Stimulated activated CD8-positive, alpha-beta memory T cell treated with anti-CD3 and anti-CD28 coated beads, Interleukin-4, amount 100 ng/mL, for 48 hours (primary cell): ENCODE measurements at places on chromosomes 16 and 17.

DNA sequence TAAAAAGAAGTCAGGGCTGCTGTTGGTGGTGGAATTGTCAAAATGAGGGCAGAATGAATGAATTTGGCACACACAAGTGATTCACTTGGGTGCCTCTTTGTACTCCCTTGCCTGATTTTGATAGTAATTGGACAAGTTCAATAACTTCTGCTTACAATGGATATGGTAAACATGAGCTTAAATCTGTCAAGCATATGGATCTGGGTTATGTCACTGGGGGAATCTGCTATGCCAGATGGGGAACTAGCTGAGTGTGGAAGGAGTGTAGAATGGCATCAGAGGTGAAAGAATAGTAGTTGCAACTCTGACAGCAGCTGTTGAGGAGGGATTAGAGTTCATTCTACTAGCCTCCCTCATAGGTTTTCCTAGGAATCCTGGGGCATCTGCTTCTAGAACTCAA is 724.2 kb upstream of the CDH8 start:
- DNase-seq = no peak

DNA sequence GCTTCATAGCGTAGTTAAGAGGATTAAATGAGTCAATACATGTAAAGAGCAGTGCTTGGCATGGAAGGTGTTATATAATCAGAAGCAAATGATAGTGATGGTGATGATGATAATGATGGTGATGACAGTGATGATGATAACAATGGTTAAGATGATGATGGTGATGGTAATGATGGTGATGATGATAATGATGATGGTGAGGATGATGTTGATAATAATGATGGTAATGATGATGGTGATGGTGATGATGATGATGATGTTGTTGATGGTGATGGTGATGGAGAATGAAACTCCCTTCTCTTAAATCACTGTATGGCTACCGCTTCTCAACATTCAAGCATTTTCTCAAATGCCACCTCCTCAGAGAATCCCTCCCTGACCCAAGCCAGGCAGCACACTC is 190.5 kb downstream of the TMEM132E start:
- DNase-seq = no peak

DNA sequence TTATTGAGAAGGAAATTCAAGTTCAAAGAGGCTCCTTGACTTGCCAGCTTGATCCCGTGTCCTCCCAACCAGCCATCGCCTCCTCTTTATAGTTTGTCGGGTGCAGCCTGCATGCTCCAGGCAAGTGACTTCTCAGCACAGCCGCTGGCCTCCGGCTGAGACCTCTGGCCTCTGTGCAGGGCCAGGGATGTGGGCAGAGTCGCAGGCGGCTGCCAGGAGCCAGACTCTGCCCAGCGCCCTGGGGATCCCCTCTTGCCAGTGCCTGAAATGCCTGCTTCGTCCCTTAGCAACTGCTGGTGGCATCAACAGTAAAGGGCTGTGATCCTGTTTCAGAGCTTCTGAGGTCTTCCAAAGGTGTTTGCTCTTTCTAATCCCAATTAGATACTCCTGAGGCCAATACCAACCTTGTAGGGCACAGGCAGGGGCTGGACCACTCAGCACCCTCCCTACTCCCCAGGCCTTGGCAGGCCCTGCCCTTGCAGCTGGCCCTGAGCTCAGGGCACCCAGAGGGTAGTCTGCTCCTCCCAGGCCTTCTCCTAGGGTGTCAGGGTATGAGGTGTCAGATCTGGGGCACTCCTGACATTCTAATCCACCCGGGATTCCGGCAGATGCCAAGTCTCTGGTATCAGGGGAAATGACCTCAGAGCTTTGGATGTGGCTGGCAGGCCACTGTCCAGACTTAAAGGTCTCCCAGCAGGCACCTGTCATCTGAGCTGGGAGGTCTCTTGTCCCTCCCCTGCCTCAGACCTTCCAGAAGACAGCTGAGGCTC is 68.0 kb upstream of the SIAH1 start:
- DNase-seq = no peak

DNA sequence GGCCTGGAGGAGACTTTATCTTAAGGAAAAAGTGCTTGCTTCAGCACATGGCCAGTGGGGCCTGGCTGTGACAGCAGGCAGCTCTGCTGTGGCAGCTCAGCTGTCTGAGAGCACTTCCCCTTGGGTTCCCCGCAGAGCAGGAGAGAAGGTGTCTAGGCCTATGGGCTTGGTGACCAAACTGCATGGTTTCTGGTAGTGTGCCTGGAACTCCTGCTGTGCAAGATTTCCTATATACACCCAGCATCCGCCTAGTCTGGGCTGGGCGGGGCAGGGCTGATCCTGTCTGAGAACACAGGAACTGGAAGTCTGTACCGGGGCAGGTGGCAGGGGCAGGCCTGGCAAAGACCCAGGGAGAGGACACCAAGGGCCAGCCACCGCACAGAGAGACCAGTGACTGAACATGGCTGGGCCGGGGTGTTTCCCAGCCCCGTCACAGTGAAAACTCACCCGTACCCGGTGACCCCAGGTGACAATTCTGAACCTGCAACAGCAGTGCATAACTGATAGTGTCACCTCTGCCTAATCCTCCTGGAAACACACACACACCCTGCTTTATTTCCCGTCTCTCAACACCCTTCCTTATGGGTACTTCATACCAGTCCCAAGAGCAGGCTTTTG is 39.3 kb downstream of the CHD9 start:
- no peak for DNase-seq

DNA sequence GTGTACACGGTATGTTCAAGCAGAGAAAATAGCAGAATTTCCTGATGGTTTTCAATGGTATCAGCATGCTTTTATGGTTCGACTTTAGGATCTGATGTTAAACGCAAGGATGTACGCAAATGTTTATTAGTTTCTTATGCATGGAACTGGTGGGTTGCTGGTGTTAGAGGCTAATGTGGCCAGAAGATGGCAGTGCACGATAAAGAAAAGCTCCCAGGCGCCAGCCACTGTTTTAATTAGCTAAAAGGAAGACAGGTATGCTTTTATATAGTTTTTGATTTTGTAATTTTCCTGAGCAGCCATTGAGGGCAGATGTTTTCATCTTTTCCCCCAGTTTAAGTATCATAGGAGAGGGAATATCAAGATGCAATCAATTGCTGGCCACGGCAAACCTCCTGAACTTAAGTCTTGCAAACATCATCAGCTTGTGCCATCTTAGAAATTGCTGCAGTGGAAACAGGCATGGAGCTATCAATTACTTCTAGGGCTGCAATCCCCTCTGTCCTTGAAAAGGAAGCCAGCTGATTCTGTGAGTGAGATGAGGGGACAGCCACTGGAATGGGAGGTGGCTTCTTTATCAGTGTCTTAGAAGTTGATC is 648.5 kb upstream of the RBFOX1 start:
- no peak for DNase-seq

DNA sequence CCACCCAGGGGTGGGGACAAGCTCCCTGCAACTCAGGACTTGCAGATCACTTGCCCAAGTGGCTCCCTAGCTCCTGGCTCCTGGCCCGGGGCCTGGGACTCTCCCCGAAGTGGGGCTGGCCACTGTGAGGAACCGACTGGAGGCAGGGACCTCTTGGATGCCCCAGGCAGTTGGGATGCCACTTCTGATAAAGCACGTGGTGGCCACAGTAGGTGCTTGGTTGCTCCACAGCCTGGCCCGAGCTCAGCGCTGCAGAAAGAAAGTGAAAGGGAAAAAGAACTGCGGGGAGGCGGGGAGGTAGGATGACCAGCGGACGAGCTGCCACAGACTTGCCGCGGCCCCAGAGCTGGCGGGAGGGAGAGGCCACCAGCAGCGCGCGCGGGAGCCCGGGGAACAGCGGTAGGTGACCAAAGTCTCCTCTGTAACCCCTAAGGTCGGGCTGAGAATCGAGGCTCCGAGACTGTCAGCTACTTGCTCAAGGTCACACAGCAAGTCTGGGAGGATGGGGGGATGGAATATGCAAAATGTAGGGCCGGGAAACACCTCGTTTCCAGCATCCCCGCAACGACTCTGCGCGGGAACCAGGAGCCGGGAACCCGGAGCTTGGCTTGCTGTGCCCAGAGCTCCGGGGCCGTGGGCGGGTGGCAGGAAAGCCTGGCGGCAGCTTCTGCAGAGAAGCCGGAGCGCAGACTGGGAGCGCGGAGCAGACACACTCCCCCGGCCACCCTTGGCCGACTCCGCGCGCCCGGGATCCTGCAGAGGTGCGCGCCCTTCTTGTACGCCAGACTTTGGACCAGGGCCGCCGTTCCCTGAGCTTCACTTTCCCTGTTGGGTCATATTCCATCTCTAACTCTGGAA is 1.9 kb downstream of the CIITA start:
- peak; percentile 53 for DNase-seq

- no peak for DNase-seq
These were observed 690.5 kb upstream of the SOX9 start for GRCh38 chr17:71430281-71430680.

DNA sequence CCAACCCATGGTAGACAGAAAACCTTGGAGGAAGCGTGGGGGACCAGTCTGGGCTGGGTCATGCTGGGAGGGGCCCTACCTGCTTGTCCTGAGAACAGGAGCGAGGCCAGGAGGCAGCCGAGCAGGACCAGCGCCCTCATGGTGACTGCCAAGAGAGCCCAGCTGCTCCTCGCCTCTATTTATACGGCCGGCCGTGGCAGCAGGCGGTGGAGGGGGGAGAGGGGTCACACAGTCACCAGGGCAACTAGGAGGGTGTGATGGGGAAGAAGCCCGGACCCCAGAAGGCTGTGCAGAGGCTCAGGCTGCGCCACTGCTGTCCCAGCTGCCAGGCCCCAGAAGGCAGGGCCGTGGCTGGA is at the start of gene SRL:
TSS of gene SRL (minus strand) at position 153 of the 356 bp plus-strand sequence. CDS start at position 140, 13 bp downstream.
- no peak for DNase-seq

DNA sequence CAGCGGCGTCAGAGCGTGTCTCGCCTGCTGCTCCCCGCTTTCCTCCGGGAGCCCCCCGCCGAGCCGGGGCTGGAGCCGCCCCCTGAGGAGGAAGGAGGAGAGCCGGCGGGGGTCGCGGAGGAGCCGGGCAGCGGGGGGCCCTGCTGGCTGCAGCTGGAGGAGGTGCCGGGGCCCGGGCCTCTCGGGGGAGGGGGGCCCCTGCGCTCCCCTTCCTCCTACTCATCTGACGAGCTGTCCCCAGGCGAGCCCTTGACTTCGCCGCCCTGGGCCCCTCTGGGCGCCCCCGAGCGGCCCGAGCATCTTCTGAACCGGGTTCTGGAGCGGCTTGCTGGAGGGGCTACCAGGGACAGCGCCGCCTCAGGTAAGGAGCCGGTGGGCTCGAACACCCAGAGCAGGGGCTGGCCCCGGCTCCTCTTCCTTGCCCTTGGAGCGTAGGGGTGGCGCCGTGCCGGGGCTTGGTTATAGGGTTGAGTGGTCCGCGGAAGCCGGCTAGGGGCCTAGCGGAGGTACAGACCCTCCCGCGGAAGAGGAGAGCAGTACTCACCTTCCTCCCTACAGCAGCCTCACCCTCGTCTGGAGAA is 841 bp downstream of the RAPGEFL1 start:
- DNase-seq = no peak

DNA sequence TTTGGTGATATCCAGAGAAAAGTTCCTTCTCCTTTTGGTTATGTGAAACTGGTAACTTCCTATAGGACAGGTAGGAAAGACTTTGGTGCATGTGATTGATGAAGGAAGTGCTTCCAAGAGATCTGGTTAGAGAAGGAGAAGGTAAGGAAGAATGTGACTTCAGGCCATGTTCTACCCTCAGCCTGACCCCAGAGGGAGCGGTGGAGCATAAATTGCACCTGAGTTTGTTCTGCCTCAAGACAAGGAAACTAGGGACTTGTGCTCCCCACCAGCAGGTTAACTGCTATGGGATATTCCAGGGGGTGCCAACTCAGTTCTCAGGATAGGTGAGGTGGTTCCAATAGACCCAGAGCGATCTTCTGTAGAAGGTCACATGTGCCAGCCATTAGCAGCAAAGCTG is 299.3 kb upstream of the XYLT1 start:
- DNase-seq = no peak

GRCh38 chr17:17416007-17416399 is 60.8 kb upstream of the MED9 start:
- no peak for DNase-seq

DNA sequence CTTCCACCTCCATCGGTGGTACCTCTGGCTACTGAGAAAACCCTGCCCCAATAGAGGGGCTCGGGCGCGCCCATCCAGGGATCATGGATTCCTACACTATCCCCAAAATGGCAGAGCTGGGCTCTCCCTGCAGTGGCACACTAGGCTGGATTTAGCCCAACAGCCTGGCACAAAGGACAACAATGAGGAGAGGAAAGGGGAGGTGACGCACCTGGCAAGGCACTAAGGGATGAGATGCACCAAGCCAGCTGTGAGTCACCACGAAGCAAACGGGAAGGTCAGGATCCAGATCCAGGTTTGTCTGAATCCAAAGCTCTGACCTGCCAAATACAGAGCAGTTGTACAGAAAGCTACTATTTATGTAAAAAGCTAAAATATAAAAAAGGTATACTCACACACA is 18.1 kb downstream of the UBE2O start:
- DNase-seq = no peak

GRCh38 chr17:66661411-66662256 is 173.3 kb upstream of the CACNG5 start:
- DNase-seq = no peak

GRCh38 chr17:21041741-21042457 is 912 bp downstream of the USP22 start:
- peak; percentile 80 for DNase-seq

GRCh38 chr17:40531051-40531991 is 29.9 kb upstream of the TNS4 start:
- peak; percentile 93 for DNase-seq

GRCh38 chr17:48002266-48002915 is 31.5 kb downstream of the CDK5RAP3 start:
- no peak for DNase-seq
